ENCODE measurements at places on chromosomes 2 and 18.

DNA sequence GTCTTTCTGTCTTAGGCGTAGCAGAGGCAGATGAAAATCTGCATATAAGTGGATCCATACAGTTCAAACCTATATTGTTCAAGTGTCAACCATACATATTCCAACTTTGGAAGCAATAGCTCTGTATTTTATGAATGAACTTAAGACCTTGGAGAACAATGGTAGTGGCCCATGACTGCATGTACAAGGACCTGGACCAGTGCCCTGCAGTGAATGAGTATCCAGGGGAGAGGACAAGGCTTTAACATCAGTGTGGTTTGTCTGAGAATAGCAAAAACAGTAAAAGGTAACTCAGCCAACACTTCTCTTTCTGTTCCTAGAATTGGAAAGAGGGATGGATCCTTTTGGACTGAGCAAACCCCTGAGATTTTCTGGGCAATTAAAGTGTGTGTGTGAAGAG lies 230.8 kb upstream of the LINC00305 start:
- no peak for DNase-seq

- no peak for DNase-seq
These were observed 148.1 kb downstream of the MBP start for GRCh38 chr18:76984193-76985155.

GRCh38 chr2:201018636-201019035 lies 52.8 kb downstream of the HYCC2 start:
- no peak for DNase-seq

DNA sequence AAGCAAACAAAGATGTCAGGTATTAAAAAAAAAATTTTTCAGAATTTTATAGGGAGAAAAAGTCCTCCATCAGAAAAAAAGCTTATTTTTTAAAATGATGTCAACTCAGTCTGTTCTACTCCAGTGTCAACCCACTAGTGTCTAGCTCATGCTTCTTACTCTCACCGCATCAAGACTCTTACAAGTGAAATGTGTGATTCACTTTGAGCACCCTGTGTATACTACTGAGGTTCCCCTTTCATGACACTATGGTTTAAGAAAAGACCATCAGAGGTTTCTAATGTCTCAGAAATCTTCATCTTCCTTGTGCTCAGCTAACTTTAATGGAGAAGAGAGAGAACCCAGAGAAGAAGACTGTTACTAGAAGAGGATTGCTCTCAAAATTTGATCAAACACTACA lies 43.4 kb downstream of the FEZ2 start:
- no peak for DNase-seq

DNA sequence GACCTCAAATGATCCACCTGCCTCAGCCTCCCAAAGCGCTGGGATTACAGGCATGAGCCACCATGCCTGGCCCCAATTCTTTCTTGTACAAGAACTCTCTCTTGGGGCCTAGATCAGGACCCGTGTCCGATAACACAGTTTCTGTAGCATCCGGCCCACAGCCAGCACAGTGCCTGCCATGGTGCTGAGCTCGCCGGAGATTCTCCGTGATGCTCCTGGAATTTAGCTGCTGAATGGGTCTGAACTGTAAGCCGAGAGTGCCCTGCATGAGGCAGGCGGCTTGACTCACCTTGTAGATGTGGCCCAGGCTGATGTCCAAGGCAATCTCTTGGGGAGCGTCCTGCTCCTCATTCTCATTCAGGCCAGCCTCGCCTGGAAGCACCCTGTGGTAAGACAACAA lies 53.3 kb upstream of the SEMA4C start:
- DNase-seq, result no peak

- DNase-seq, result no peak
These were observed 83.8 kb upstream of the NOSTRIN start for GRCh38 chr2:168718622-168719021.
